ENCODE measurements at places on chromosomes 7 and 10.

DNA sequence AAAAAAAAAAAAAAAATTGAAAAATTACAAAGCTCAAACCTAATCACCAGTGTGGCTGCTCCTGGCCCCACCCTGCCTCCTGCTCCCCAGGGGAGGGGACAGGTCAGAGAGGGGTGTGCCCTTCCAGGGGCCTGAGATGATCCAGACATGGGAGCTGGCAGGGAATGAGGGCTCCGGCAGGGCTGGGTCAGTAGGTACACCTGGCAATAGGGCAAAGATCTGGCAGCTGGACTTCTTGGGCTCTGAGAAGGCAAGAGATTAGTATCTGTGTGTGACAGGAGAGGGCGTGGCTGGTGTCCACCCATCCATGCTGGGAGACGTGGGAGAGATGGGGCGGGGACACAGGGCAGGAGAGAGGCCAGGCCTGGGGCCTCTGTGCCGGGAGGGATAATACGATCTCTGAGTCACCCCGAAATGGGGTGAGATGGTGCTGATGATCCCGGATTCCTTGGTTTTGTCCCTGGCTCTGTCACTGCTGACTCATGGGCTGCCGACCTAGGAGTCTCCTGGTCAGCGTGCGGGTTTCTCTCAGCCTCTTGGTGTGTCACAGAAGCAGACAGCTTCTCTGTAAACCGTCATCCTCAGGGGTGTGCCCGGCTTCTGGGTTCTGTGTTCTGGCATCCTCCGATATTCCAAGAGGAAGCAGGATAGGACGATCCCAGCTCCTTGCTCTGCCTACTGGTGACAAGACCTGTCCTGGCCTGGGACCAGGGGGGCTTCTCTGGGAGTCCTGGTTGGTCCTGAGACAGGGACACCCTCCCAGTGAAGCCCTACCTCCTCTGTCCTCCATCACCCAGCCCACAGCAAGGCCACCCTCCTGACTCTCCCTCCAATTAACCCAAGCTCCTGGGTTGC lies 8.2 kb upstream of the CLDN4 start:
- peaks cover 20% of the 10 kb centered on the region for H3K4me1 ChIP-seq
- peak overlapping the region; percentile 39 for H3K27ac ChIP-seq
- no peak for DNase-seq
- no peaks in the 10 kb centered on the region for H3K27me3 ChIP-seq
- no peaks in the 10 kb centered on the region for H3K36me3 ChIP-seq

GRCh38 chr10:6023661-6024333 lies 38.4 kb downstream of the IL2RA start:
- H3K4me3 ChIP-seq: no peak overlapping the region
- no peaks in the 10 kb centered on the region for H3K36me3 ChIP-seq
- no peaks in the 10 kb centered on the region for H3K4me1 ChIP-seq

- H3K36me3 ChIP-seq: no peaks in the 10 kb centered on the region
- no peak for DNase-seq
- no peaks in the 10 kb centered on the region for H3K27me3 ChIP-seq
- H3K4me1 ChIP-seq: peaks cover 5% of the 10 kb centered on the region
Measured at GRCh38 chr10:116722736-116723427, 19.5 kb downstream of the HSPA12A start.

GRCh38 chr7:17598846-17599245 lies 300.4 kb downstream of the AHR start:
- H3K4me3 ChIP-seq: no peak overlapping the region
- H3K36me3 ChIP-seq: peaks cover 6% of the 10 kb centered on the region
- peak overlapping the region; percentile 90 for H3K27ac ChIP-seq
- peaks cover 68% of the 10 kb centered on the region for H3K4me1 ChIP-seq
- no peaks in the 10 kb centered on the region for H3K27me3 ChIP-seq

GRCh38 chr7:114916261-114916892 lies 5.5 kb upstream of the MDFIC start:
- H3K36me3 ChIP-seq: no peaks in the 10 kb centered on the region
- H3K4me1 ChIP-seq: no peaks in the 10 kb centered on the region
- H3K27ac ChIP-seq: no peak overlapping the region
- H3K4me3 ChIP-seq: no peak overlapping the region

DNA sequence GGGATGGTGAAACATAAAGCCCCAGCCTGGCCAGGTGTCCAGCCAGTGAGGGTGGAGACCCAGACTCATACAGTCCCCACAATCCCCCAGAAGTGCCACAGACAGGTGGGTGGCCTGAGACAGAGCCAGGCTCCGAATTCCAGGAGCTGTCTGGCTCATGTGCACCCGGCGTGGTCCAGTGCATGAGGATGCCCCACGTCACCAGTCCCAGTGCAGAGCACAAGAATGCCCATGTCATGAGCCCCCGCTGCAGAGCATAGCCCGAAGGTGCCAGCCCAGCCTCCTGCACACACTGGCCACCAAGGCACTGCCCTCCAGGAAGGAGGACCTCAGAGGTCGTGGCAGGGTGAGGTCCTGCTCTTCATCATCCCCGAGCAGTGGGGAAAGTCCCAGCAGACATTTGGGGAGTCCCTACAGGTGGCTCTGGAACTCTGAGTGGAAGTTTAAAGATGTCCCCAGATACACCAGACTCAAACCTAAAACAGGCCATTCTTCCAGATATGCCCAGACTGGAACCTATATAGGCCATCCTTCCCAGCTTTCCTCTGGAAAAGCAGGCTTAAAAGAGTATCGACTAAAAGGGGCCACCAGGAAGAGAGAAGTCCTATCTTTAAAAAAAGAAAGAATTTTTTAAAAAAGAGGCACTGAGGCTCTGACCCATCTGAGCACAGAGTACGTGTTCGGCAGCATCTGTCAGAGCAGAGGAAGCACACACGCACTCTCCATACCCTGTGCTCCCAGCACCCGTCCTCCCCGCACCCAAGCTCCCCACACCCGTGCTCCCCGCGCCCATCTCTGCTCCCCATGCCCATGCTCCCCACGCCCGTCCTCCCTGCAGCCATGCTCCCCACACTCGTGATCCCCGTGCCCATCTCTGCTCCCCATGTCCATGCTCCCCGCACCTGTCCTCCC lies 11.5 kb downstream of the DIP2C start:
- H3K4me1 ChIP-seq: peaks cover 40% of the 10 kb centered on the region
- no peak for DNase-seq
- no peak overlapping the region for H3K4me3 ChIP-seq

GRCh38 chr7:73834626-73835191 lies 3.9 kb downstream of the CLDN4 start:
- no peaks in the 10 kb centered on the region for H3K27me3 ChIP-seq
- no peak for DNase-seq
- no peak overlapping the region for H3K27ac ChIP-seq
- H3K4me3 ChIP-seq: no peak overlapping the region
- no peaks in the 10 kb centered on the region for H3K36me3 ChIP-seq

DNA sequence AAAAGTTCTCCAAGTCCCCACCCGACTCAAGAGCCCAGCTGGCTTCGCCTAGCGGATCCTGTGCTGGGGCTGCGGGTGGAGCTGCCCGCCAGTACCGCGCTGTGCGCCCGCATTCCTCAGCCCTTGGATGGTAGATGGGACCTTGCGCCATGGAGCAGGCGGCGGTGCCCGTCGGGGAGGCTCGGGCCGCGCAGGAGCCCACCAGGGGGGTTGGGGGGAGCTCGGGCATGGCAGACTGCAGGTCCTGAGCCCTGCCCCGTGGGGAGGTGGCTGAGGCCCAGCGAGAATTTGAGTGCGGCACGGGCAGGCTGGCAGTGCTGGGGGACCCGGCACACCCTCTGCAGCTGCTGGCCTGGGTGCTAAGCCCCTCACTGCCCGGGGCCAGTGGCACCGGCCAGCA lies 57.0 kb downstream of the TBC1D12 start:
- no peak overlapping the region for H3K4me3 ChIP-seq
- H3K36me3 ChIP-seq: peaks cover 59% of the 10 kb centered on the region
- no peak for DNase-seq

GRCh38 chr7:41002741-41003610 lies 699.9 kb downstream of the INHBA start:
- H3K4me3 ChIP-seq: no peak overlapping the region
- H3K4me1 ChIP-seq: peaks cover 31% of the 10 kb centered on the region

- H3K27ac ChIP-seq: no peak overlapping the region
- H3K27me3 ChIP-seq: no peaks in the 10 kb centered on the region
- no peaks in the 10 kb centered on the region for H3K36me3 ChIP-seq
- no peak overlapping the region for H3K4me3 ChIP-seq
Measured at GRCh38 chr10:95793401-95794045, 37.6 kb downstream of the ENTPD1 start.

GRCh38 chr7:149808311-149808710 lies 29.9 kb upstream of the ZNF862 start:
- peaks cover 12% of the 10 kb centered on the region for H3K27me3 ChIP-seq
- H3K36me3 ChIP-seq: no peaks in the 10 kb centered on the region
- no peak for DNase-seq
- no peak overlapping the region for H3K27ac ChIP-seq
- H3K4me3 ChIP-seq: no peak overlapping the region

- no peak overlapping the region for H3K4me3 ChIP-seq
- no peak for DNase-seq
- H3K27me3 ChIP-seq: no peaks in the 10 kb centered on the region
- peaks cover 62% of the 10 kb centered on the region for H3K4me1 ChIP-seq
- H3K27ac ChIP-seq: no peak overlapping the region
Measured at GRCh38 chr10:49571388-49571787, 32.5 kb upstream of the ERCC6 start.

GRCh38 chr10:48527756-48528155 lies 77.1 kb downstream of the ARHGAP22 start:
- no peak overlapping the region for H3K4me3 ChIP-seq
- H3K27ac ChIP-seq: no peak overlapping the region
- no peaks in the 10 kb centered on the region for H3K27me3 ChIP-seq
- H3K4me1 ChIP-seq: peaks cover 29% of the 10 kb centered on the region
- DNase-seq: peak; percentile 32

- H3K4me1 ChIP-seq: peaks cover 5% of the 10 kb centered on the region
- no peak overlapping the region for H3K27ac ChIP-seq
- H3K4me3 ChIP-seq: no peak overlapping the region
- no peak for DNase-seq
Measured at GRCh38 chr10:15188603-15189002, 20.1 kb upstream of the NMT2 start.

GRCh38 chr10:22133749-22134624 lies 83.8 kb downstream of the EBLN1 start:
- H3K4me3 ChIP-seq: no peak overlapping the region
- no peaks in the 10 kb centered on the region for H3K4me1 ChIP-seq
- H3K27me3 ChIP-seq: peaks cover 4% of the 10 kb centered on the region
- no peak for DNase-seq

GRCh38 chr7:8149222-8149621 lies 112.7 kb downstream of the ICA1 start:
- H3K36me3 ChIP-seq: no peaks in the 10 kb centered on the region
- no peak overlapping the region for H3K27ac ChIP-seq
- no peak overlapping the region for H3K4me3 ChIP-seq
- H3K27me3 ChIP-seq: peaks cover 4% of the 10 kb centered on the region
- DNase-seq: no peak

- H3K4me1 ChIP-seq: peaks cover 8% of the 10 kb centered on the region
- H3K27me3 ChIP-seq: no peaks in the 10 kb centered on the region
- peak overlapping the region; percentile 50 for H3K27ac ChIP-seq
- DNase-seq: no peak
- H3K36me3 ChIP-seq: peaks cover 12% of the 10 kb centered on the region
- H3K4me3 ChIP-seq: no peak overlapping the region
Measured at GRCh38 chr10:103598654-103599115, 105.2 kb downstream of the NEURL1 start.

Data from osteocyte (in vitro differentiated cells).